ENCODE measurements at places on chromosomes 1 and 21. TPM values are rescaled to one million over a fixed set of nuclear protein-coding genes. Genes with fewer than 3 reads are reported as not detected.

Gene FMN2
- total RNA-seq = 0.42 TPM

Gene CELSR2
- total RNA-seq = 12.9 TPM

Gene CD101
- total RNA-seq = 0.92 TPM

Gene LRRC53
- 0.14 TPM for total RNA-seq

Gene ASCL5
- 0.18 TPM for total RNA-seq

Gene SSX2IP
- 14.0 TPM for total RNA-seq

Gene AHDC1
- 31.0 TPM for total RNA-seq

Gene CAP1
- 64.2 TPM for total RNA-seq

Gene SMCP
- not detected for total RNA-seq

Measured in cardiac muscle cell (in vitro differentiated cells and primary cell).